Renal pelvis (tissue), 12 donors: ENCODE measurements at places on chromosomes 3 and 15. TPM values are rescaled to one million over a fixed set of nuclear protein-coding genes. Genes with fewer than 3 reads are reported as not detected.

DNA sequence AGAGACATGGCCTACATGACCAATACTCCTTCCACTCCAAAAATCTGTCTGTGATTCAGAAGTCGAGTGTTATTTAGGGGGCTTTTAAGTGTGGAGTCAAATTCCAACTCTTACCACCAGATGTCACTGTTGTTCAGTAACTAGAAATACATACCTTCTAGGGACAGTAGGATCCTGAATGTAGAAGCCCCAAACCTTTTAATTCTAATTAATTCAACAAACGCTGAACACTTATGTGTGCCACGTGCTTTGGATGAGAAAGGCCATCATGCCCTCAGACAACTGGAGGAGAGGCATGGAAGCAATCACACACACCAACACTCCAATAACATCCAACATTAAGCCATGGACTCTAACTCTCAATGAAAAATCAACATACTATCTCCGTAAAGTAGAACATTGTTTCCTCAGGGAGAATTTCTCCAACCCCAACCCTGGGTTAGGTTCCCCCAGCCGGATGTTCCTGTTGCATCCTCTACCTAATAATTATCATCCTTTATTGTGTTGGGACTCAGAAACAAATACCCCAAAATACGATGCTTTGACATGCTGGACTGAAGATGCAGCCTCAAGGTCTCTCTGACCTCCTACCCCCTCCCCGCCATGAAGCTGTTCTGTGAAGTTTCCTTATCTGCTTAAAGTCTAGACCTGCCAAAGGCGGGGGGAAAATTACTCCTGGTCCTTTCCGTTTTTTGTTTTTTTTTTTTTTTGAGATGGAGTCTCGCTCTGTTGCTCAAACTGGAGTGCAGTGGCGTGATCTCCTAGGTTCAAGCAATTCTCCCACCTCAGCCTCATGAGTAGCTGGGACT is 8.0 kb upstream of the CCDC13 start:
- DNase-seq = peak; percentile 78

DNA sequence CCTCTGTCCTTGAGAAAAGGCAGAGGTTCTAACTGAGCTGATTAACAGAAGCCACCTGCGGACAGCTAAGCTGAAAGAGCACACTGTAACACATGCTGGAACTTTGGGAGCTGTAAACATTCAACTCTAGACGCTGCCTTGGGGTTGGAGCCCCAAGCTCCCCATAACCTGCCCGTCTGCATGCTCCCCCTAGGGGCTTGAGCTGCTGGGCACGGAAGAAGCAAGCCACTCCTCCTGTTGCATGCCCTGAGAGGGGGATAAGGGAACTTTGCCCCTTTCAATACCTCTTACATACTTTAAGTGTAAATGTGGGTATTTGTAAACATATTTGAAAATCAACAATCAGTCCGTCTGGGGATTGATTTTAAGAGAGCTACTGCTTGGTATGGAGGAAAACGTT is 188.4 kb downstream of the ADAMTSL3 start:
- no peak for DNase-seq

DNA sequence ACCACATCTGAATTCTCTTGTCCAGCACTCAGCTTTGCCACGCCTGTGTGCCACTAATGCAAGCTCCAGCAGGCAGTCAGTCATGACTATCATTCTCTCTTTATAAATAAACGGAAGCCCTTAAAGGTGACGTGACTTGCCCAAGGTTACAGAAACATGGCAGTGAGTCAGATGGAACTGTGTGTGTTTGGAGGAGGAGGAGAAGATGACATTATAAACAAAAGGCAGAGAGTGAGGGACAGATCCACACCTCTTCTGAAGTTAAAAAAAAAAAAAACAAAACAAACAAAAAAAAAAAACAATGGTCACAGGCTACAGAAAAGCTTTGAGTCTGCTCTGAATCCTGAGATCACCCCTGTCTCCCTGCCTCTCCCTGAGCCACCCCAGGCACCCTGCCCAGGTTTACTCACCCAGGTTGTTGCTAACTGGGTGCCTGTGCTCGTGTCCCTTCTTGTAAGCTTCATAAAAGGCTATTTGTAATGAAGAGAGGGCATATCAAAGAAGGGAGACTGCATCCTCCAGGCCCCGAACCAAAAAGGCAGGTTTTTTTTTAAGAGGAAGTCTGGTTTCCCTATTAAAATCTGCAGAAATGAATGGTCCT is 119.7 kb upstream of the PHLDB2 start:
- DNase-seq = no peak

GRCh38 chr3:130783629-130784028 is 37.0 kb upstream of the PIK3R4 start:
- peak; percentile 48 for DNase-seq

DNA sequence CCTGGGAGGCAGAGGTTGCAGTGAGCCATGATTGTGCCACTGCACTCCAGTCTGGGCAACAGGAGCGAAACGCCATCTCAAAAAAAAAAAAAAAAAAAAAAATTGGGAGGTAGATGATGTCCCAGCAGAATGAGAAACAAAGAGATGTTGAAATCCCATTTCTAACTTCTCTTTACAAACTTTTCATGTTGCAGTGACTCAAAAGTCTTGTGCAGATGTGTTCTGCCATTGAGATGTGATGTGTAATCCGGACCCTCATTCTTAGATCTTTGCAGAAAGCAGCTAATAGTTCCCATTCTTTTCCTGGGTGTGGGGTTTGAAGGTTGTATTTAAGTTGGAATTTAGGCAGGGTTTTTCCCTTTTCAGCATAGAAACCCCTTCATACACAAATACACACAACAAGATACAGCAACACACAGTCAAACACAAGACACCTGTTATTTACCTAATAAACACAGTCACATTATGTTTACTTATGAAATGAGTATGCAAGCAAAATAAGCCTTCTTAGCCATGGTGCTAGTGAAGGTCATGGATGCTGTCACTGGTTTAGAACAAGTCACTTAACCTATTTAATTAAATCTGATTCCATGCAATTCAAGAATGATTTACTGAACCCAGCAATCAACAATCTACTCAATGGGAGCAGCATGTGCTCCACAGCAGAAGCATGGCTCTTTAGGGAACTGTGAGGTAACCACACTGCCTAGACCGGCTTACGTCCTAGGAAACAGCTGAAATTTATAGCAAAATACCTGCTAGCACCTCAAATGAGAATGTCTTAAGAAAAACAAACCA is 14.9 kb downstream of the SIAH2 start:
- DNase-seq = no peak

- DNase-seq = no peak
These were observed 394.1 kb upstream of the NECTIN3 start for GRCh38 chr3:110677506-110677905.

- DNase-seq = no peak
These were observed 39.6 kb downstream of the TMOD3 start for GRCh38 chr15:51869060-51869421.

DNA sequence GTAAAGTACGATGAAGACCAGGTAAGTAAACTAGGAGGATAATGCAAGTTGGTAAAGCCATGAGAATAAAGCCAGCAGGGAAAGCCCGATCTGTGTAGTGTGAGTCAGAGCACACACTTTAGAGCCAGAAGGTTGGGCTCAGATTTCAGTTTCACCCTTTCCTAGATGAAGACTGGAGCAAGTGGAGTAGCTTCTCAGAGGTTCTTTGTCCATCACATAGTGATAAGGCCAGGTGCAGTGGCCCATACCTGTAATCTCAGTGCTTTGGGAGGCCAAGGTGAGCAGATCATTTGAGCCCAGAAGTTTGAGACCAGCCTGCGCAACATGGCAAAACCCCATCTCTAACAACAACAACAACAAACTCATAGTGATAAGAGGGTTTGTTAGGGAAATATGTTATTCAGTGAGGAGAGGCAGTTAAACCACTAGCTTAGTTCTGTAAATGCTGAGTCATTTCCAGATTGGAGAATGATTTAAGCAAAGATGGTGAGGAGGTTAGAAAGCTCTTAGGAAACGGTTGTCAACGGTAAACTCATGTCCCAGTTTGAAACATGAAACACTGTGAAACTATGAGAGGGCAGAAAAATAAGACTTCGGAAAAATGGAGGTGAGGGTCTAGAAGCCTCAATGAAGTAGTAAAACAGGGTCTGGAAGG is 39.0 kb downstream of the IL12A start:
- DNase-seq = no peak

DNA sequence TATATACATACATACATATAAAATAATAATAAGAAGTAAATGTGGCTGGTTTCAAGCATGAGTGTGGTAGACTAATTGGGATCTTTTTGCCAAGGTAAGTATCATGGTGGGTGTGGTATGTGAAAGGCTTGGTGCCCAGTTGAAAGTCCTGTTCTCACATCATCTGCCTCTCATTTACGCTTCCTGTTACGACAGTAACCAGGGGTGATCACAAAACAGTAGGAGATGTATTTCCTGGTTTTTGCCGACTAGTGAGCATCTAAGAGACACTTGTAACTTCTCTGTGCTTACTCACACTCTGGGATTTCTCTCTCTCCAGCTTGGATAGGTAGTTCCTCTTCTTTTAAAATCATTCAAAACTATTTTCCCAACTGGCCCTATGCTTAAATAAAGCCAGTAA is 1028.3 kb upstream of the NR2F2 start:
- DNase-seq = no peak

- DNase-seq = no peak
These were observed 374.1 kb downstream of the FHIT start for GRCh38 chr3:60877188-60877587.

GRCh38 chr15:49199666-49200065 is 29.6 kb downstream of the GALK2 start:
- DNase-seq = no peak

DNA sequence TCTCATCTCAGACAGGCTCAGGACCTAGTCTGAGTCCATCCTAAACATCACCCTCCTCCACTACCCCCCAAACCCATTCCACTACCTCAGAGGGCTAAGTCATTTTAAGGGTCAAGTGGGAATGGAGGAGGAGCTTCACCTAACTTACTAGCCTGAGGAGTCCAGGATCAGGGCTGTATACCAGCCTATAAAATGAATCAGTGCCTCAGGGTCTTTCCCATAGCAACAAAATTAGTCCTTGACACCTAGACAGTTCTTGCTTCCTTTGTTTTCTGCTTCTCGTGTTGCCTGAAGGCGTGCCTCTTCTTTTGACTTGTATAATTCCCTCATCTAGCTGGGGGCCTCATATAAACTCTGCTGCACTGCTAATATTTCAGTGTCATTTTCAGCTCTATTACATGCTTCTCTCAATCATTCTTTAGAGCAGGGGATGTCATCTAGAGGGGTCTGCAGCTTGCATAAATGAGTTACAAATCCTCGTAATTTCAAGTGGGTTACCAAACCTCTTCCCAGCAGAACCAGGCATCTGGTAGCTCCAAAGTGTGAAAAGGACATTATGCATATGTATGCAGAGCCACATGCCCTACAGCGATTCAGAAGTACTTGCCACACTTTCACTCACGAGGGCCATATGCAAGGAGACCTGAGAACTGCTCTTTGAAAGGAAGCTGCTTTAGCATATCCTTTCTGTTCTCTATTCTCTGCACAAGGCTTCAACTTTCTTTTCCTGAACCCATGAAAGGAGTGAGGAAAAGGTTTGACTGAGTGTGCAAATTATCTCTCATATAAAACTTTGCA is 311.7 kb upstream of the SEMA6D start:
- no peak for DNase-seq

DNA sequence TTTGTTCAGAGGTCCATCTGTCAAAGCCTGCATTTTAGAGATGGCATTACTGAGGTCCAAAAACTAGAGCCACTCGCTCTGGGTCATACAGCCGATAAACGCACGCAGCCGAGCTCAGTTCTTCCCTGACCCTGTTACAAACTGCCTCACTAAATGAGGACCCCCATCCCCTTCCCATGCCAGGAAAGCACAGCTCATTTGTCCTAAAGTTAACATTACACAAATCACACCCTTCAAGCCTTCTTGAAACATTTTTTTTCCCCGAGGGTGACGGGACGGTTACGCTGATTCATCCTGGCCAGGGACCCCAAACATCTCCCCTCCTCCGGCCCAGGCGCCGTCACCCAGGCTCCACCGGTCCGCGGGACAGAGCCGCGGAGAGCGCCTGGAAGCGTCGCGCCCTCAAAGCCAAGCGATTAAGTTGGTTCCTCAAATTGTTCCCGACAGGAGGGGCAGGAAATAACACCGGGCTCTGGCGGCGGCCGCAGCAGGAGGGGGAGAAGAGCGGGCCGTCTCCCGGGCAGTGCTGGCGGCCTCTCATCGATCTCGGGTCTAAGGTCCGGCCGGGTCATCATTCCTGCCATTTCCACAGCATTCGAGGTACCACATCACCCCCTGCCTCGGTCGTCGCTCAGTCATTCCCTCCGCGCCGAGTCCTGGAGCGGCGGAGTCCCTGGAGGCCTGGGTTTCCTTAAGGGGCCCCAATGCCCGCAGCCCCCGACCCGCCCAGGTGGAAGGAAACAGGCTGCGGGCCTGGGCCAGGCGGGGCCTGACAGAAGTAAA is 619 bp upstream of the CMTM8 start:
- peak; percentile 24 for DNase-seq

- no peak for DNase-seq
These were observed 61.7 kb upstream of the VGLL3 start for GRCh38 chr3:87052499-87053260.

GRCh38 chr3:46280105-46280797 is 38.0 kb downstream of the CCR3 start:
- DNase-seq = no peak

GRCh38 chr15:25730918-25731317 is 132.2 kb downstream of the ATP10A start:
- DNase-seq = no peak

- no peak for DNase-seq
These were observed 148.6 kb upstream of the CDIN1 start for GRCh38 chr15:36430726-36431265.

DNA sequence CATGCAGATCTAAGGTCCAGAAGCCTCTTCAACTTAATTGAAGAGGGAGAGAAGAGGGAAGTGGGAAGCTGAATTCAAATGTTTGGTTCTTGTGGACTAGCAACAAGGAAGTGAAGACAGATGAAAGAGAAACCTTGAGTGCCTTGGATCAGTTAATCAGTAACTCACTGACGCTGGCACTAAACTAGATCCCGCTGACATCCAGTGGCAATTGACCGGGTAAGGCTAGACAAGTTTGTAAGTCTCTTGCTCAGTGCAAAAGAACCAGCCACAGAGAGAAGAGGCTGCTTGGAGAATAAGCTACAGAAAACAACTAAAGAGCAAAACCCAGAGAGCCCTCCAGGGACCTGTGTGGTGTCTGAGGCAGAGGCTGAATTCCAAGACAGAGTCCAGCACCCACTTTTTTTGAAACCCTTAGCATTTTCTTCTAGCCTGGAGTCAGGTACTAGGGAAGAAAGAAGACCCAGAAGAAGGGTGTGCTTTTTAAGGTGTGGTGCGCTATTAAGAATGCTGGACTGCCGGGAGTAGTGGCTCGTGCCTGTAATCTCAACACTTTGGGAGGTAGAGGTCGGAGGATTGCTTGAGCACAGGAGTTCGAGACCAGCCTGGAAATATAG is 6.9 kb downstream of the PLCH1 start:
- DNase-seq = peak; percentile 80

Gene GHSR
- not detected for polyA plus RNA-seq

Gene TIMMDC1
- 105 TPM for polyA plus RNA-seq

Gene SLC28A2
- 0.59 TPM for polyA plus RNA-seq

Gene EIF3J
- 92.0 TPM for polyA plus RNA-seq

Gene GPR87
- not detected for polyA plus RNA-seq

Gene SUCNR1
- polyA plus RNA-seq = 5.5 TPM

Gene LRRC2
- 2.9 TPM for polyA plus RNA-seq

Gene RTP1
- not detected for polyA plus RNA-seq

Gene PARP15
- 0.43 TPM for polyA plus RNA-seq

Gene CLDN1
- 58.9 TPM for polyA plus RNA-seq

Gene CKMT1A
- 3.5 TPM for polyA plus RNA-seq

Gene NPTN
- polyA plus RNA-seq = 178 TPM

Gene CCDC9B
- polyA plus RNA-seq = 9.3 TPM
